ENCODE measurements at places on chromosomes 7 and 10. TPM values are rescaled to one million over a fixed set of nuclear protein-coding genes. Genes with fewer than 3 reads are reported as not detected.

- H3K27ac ChIP-seq: no peak overlapping the region
- H3K4me1 ChIP-seq: no peaks in the 10 kb centered on the region
- H3K27me3 ChIP-seq: no peaks in the 10 kb centered on the region
- no peak for DNase-seq
- no peak overlapping the region for H3K4me3 ChIP-seq
These were observed 654.7 kb upstream of the ZWINT start for GRCh38 chr10:57015595-57016318.

DNA sequence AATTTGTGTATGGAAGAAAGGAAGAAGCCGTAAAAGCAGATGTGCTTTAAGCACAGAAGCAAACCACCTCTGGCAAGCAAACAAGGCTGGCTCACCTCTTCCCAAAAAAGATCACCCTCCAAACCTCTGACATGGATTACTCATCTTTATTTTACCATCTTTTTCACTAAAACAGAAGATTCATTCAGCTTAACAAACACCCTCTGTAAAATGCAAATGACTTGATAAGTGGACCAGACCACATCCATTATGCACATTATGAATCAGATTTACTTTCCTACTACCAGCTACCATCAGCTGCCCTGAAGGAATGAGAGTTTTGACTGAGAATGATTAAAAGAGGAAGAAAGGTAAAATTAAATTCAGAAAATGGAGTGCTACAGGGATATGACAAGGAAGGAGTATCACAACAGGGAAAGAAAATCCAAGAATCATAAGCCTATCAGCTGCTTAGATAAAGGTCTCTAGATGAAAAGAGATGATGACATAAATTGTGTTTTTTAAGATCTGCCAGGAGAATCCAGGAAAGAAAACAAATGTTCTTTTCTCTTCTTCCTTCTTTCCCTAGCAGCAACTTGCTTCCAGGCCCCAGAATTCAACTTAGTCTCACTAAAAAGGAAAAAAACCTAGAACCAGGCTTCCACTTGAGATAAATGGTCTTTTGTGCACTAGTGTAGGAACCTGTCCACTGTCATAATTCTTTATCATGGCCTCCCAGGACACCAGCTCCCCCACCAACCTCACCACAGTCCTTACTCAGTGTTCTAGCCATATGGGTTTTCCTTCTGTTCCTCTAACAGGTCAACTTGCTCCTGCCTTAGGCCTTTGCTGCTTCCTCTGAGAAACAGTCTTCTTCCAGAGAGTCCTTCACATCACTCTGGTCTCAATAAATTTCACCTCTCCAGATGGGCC, 47.4 kb downstream of the JAZF1 start:
- peaks cover 6% of the 10 kb centered on the region for H3K4me1 ChIP-seq
- H3K27me3 ChIP-seq: no peaks in the 10 kb centered on the region
- no peak overlapping the region for H3K27ac ChIP-seq
- H3K4me3 ChIP-seq: no peak overlapping the region
- no peaks in the 10 kb centered on the region for H3K36me3 ChIP-seq

The GNGT1 gene
- 0.07 TPM for polyA plus RNA-seq

DNA sequence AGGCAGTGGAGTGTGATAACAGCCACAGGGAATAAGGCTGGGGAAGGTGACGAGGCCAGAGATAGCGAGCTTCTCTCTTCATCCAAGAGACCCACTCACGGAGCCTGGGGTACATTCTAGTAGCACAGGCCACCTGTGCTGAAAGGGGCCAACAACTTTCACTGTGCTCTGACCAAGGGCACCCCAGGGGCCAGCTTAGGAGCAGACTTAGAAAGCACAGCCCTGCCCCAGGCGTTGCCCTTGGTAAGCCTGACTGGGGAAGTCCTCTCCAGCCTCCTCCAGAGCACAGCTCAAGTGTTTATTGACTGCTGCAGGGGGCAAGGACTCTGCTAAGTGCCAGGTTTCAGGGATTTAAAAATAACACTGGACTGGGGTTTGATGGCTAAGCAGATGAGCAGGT, 44.7 kb downstream of the EBF3 start:
- H3K4me3 ChIP-seq: no peak overlapping the region
- no peaks in the 10 kb centered on the region for H3K27me3 ChIP-seq
- H3K27ac ChIP-seq: no peak overlapping the region

The FAM20C gene
- 31.2 TPM for polyA plus RNA-seq

The FGL2 gene
- polyA plus RNA-seq: 7.5 TPM

- H3K27me3 ChIP-seq: no peaks in the 10 kb centered on the region
- H3K4me3 ChIP-seq: peak overlapping the region; percentile 63
These were observed 731 bp downstream of the CHCHD3 start for GRCh38 chr7:133081119-133081598.

GRCh38 chr10:21758239-21758638, 224.2 kb downstream of the MLLT10 start:
- no peaks in the 10 kb centered on the region for H3K27me3 ChIP-seq
- no peak overlapping the region for H3K4me3 ChIP-seq
- H3K27ac ChIP-seq: no peak overlapping the region
- H3K36me3 ChIP-seq: no peaks in the 10 kb centered on the region
- no peaks in the 10 kb centered on the region for H3K4me1 ChIP-seq

DNA sequence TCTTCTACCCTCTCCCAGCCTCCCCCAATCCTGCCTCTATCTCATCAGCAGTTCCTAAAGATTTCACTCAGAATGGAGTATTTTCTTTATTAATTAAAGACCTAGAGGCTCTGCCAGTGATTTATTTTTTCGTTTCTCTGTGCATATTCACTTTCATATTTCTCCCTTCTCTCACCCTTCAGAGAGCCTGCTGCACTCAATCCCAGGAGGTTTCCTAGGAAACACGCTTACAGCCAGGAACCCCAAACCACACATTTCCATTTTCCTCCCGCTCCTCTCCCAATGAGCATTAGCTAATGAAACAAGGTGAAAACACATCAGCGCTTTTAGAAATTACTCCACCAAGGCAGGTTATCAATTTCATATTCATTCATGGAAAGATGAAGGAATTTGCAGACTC, 180.2 kb downstream of the FRMD4A start:
- DNase-seq: no peak
- H3K4me1 ChIP-seq: no peaks in the 10 kb centered on the region
- peaks cover 4% of the 10 kb centered on the region for H3K27me3 ChIP-seq
- H3K36me3 ChIP-seq: no peaks in the 10 kb centered on the region

DNA sequence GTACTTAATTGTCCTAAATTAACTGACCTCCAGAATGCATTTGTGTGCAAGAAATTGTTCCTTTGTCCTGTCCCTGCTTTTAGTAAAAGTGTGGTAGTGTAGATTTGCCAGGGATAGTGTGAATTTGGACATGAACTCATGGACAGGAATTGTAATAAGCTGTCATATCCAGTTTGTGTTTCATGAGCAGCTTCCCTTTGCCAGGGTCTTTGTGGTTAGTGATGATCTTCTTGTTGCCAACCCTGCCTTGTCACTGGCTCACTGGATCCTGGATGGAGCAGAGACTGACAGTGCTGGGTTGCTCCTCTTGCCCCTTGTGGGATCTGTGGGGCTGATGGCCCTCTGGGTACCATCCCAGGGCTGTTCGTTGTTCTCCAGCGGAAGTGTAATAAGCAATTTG, 110.1 kb downstream of the CCNY start:
- H3K36me3 ChIP-seq: no peaks in the 10 kb centered on the region
- no peaks in the 10 kb centered on the region for H3K27me3 ChIP-seq
- H3K4me3 ChIP-seq: no peak overlapping the region
- peaks cover 35% of the 10 kb centered on the region for H3K4me1 ChIP-seq
- DNase-seq: no peak
- H3K27ac ChIP-seq: peak overlapping the region; percentile 15

- no peaks in the 10 kb centered on the region for H3K4me1 ChIP-seq
- no peaks in the 10 kb centered on the region for H3K27me3 ChIP-seq
- no peak for DNase-seq
- H3K27ac ChIP-seq: no peak overlapping the region
- H3K4me3 ChIP-seq: no peak overlapping the region
These were observed 8.0 kb downstream of the XRCC2 start for GRCh38 chr7:152667958-152668357.

- no peak overlapping the region for H3K27ac ChIP-seq
- H3K4me3 ChIP-seq: no peak overlapping the region
- no peaks in the 10 kb centered on the region for H3K27me3 ChIP-seq
- no peaks in the 10 kb centered on the region for H3K36me3 ChIP-seq
- H3K4me1 ChIP-seq: no peaks in the 10 kb centered on the region
These were observed 952.0 kb upstream of the C7orf33 start for GRCh38 chr7:147638566-147638965.

DNA sequence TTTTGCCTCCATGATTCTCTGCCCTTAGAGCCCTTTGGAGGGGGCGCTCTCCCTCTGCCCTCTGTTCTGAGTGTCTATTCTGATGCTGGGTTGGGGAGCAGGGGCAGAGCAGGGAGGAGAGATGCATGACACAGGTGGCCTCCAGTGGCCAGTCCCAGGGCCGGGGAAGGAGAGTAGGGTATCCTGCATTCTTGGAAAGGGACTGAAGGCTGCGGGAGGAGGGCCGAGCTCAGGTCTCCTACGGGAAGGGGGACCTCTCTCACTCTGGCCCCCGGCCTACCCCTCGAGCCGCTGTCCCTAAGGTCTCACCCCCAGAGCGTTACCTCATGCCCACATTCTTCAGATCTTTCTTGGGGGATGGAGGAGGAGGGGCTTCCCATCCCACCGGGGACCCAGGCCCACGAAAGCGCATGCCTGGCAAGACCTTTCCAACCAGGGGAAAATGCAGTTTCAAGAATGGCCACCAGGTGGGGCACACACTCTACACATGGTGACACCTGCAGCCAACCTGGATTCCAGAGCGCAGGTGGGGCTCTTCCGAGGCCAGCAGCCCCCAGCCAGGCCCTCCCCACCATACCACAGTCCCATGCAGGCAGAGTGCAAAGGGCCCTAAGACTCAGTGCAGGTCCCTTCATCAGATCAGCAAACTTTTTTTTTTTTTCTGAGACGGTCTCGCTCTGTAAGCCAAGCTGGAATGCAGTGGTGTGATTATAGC, 86.4 kb downstream of the MYL10 start:
- no peaks in the 10 kb centered on the region for H3K36me3 ChIP-seq
- H3K27me3 ChIP-seq: no peaks in the 10 kb centered on the region
- H3K4me3 ChIP-seq: no peak overlapping the region
- peak; percentile 55 for DNase-seq
- H3K27ac ChIP-seq: no peak overlapping the region
- H3K4me1 ChIP-seq: peaks cover 3% of the 10 kb centered on the region

DNA sequence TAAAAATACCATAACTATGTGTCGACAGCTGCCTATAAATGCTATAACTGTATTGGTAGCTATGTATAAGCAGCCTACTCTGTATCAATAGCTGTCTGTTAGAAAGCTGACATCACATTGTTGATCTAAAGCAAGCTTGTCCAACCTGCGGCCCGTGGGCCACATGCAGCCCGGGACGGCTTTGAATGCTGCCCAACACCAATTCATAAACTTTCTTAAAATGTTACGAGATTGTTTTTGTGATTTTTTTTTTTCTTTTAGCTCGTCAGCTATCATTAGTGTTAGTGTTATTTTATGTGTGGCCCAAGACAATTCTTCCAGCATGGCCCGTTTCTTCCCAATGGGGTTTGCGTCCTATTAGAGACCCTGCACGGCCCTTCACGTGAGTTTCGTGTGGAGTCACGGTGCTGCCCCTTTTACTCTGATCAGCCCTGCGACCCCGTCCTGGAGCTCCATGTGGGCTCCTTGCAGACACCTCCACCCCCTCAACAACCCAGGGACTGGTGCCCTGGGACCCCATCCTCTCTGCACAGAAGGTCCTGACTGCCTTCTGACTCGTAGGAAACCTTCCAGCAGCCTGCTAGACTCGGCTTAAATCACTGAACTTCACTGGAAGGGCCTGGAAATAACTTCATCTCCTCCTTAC, 4.5 kb upstream of the PRKAR1B start:
- no peaks in the 10 kb centered on the region for H3K36me3 ChIP-seq
- H3K4me3 ChIP-seq: no peak overlapping the region
- H3K27ac ChIP-seq: no peak overlapping the region
- H3K4me1 ChIP-seq: no peaks in the 10 kb centered on the region
- H3K27me3 ChIP-seq: no peaks in the 10 kb centered on the region

- no peaks in the 10 kb centered on the region for H3K36me3 ChIP-seq
- no peaks in the 10 kb centered on the region for H3K4me1 ChIP-seq
These were observed 280.1 kb downstream of the GATA3 start for GRCh38 chr10:8334631-8335030.

The SERPINE1 gene
- polyA plus RNA-seq: 3.9 TPM

The CCDC6 gene
- 45.1 TPM for polyA plus RNA-seq

The C10orf143 gene
- 5.6 TPM for polyA plus RNA-seq

- no peaks in the 10 kb centered on the region for H3K27me3 ChIP-seq
- H3K4me1 ChIP-seq: peaks cover 4% of the 10 kb centered on the region
- DNase-seq: no peak
- H3K36me3 ChIP-seq: no peaks in the 10 kb centered on the region
- H3K4me3 ChIP-seq: no peak overlapping the region
These were observed 109.4 kb downstream of the CDK14 start for GRCh38 chr7:90705391-90706071.

DNA sequence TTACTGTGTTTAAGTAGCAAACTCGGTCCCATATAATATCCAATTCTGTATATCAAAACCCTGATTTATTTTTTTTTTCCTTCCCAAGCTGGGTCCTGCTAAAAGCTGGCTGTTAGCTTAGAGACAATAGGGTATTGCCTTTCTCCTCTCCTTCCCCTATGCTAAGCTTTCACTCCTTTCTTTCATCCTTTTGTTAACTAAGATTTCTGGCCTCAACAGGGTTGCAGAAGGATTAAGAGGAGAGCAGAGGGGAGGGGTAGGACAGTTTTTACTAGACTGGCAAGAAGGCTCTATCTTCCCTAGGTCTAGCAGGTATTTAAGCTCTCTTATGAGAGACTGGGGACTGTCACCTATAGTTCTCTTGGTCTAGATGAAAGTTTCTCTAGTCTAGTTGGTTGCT, 229.2 kb downstream of the KCND2 start:
- no peaks in the 10 kb centered on the region for H3K4me1 ChIP-seq
- no peak overlapping the region for H3K27ac ChIP-seq
- H3K27me3 ChIP-seq: no peaks in the 10 kb centered on the region
- DNase-seq: no peak

DNA sequence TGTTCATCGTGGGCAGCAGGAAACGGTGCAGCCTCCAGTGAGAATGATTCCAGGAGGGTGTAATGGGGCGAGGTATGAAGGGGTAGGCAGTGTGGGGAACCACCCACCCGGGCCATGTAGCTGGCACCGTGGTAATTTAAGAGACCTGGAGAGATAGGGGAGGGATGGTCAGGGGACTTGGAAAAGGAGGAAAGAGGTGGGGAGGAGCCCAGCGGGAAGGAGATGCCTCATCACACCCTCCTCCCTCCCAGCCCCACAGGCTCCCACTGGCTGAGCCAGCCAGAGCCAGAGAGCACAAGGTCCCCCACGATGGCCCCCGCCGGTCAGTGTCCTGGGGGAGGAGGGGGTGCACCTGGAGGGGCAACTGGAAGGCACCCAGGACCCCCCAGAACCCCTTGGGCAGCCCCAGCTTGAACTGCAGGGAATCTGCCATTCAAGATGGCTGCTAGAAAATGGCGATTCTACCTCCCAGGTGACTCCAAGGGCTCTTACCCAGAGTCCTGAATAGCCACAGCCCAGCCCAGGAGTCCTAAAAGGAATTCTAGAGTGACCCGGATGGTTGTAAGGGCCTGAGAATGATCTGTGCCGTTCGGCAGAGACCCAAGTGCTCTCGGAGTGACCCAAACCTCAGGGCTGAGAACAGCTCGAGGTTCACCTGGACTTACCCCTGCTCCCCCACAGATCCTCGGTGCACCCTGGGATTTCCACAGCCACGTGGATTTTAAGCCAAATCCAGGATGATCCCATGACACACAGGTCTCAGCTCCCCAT, 28.8 kb downstream of the CALML3 start:
- H3K27me3 ChIP-seq: no peaks in the 10 kb centered on the region
- no peaks in the 10 kb centered on the region for H3K36me3 ChIP-seq
- H3K4me1 ChIP-seq: peaks cover 5% of the 10 kb centered on the region
- no peak overlapping the region for H3K27ac ChIP-seq
- H3K4me3 ChIP-seq: no peak overlapping the region

Measured in left lung (tissue), 14 donors.